A673 (cell line): ENCODE measurements at places on chromosomes 6 and 20. TPM values are rescaled to one million over a fixed set of nuclear protein-coding genes. Genes with fewer than 3 reads are reported as not detected.
A peak's percentile ranks its signal among the peaks of the same experiment; 100 is the strongest.

GRCh38 chr6:35739645-35740524, 3.1 kb downstream of the ARMC12 start:
- DNase-seq = peak; percentile 36

DNA sequence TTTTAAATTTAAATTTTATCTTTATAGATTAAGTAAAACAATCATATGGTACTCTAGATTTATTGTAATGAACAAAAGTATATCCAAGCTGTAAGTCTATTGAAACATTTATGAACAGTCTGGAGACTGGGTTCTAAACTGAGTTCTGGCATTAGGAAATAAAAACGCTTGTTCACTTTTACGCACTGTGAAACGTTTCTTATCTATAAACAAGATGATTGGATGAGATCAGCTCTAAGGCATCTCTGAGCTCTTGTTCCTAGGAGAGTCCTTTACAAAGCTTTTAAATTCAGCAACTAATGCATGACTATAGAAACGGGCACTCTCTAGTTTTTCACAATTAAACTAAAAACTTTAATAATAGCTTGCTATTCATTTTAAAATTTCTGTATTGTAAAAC, 6.8 kb downstream of the HUS1B start:
- no peak for DNase-seq

The EPPIN gene
- not detected in 2 replicates for total RNA-seq

The CCDC28A gene
- 9.8 and 12.3 TPM in 2 replicates for total RNA-seq

The ASIP gene
- total RNA-seq = 0.74 TPM in 1 of 2 replicates, not detected in the other
